SHP77 treated with DMSO at 0.1 percent for 48 hours (cell line): ENCODE measurements at places on chromosomes 4 and X.

GRCh38 chr4:181523973-181524372, 719.2 kb upstream of the TENM3 start:
- no peak for DNase-seq

- no peak for DNase-seq
These were observed 319.8 kb upstream of the SLC7A11 start for GRCh38 chr4:138561906-138562305.

DNA sequence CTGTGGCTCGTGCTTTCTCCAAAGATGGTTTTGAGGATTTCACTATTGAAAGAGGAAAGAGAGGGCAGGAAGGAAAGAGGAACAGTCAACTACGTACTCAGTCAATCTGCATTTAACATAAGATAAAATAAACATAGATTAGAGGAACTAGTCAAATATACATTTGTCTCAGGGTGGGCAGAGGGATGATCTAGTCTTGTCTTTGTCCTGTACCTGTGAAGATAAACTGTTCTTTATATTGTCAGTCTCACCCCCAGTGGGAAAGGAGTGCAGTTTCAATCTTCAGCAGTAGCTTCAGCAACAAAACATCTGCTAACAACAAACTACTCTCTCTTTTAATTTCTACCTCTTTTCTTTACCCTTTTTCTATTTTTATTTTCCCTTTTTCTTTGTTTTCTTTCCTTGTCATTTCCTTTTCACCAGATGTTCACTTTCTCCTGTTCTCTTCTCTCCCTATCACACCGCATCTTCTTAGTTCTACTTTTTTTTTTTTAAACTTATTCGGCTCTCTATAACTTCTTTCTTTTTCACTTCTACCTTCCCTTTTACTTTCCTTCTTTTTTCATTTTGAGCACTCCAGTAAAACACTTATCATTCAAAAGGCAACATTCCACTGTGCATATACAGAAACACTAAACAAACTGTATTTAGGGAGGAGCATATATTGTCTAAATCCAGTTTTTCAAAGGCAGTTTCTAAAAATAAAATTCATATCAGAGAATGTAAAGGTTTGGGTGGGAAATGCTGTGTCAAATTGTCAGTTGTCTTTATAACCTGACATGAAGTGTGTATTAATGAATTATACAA, 51.4 kb upstream of the GUCY1A1 start:
- DNase-seq: no peak

DNA sequence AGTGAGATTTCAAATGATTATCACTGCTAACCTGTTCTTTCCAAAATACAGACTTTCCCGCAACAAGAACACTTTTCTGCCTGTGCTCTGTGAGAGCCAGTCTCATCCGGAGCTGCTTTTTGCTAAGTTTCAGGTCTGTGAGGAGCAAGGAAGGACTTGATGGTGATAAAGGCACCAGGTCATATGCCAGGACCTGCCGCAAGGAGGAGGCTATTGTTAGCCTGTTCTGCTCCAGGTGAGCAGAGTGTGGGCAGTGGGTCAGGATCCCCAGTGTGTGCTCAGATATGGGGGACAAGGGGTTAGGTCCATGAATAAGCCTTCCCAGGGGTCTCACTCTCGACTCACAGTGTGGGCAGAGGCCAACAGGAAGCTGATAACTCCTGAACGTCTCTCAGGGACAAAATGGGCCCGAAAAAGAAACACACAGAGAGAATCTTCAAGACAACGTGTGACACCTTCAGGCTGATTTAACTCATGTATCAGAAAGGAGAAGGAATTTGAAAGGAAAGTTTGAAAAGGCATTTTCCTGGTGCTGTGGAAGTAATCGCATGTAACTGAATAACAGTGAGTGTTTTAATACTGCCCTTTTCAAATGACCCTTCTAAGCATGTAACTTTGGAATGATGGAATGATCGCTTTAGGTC, 57.7 kb upstream of the PDLIM3 start:
- no peak for DNase-seq

DNA sequence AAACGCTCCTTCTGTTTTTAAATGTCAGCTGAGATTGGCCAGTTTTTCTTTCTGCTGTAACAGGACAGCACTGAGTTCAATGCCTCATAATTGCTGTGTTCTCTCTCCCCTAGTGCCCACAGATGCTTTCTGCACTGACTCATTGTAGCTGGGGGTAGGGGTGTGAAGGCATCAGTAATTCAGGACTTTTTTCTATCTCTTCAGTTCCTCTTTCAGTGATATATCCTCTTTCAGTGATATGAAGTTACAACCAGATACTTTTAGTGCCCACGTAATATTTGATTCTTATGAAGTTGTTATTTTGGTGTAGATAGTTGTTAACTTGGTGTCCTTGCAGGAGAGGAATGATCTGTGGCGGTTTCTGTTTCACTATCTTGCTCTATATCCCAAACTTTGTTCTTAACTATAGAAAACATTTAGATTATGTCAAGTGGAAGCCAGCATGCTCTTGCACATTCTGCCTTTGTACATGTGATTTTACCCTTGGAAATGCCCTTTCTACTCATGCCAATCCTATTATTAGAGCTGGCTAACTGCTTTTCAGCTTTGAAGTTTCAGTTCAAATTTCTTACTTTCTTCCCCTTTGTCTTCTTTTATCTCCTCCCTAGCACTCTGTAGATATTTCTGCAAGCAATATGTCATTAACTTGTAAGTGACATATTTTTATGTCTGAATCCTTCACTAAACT, 1258.4 kb downstream of the FAM133A start:
- no peak for DNase-seq

DNA sequence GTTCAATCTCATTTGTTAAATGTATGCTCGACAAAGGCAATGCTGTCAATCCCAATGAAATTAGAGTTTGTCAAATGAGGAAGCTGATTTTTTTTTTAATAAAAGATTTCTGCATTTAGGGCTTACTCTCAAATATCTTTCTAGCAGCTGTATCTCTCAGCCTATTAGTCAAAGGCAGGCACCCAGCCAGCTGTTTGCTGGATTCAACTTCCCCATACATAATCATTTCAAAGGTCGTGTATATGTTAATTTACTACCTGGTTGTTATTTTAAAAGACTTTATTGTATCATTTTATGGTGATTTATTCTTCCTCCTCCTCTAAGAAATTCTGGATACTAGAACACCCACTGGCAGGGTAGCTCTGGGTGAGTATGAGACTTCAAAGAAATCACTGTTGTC, 27.1 kb downstream of the RAI2 start:
- no peak for DNase-seq

GRCh38 chr4:8272472-8273428, 3.2 kb downstream of the HTRA3 start:
- no peak for DNase-seq

GRCh38 chrX:93594780-93595179, 78.6 kb downstream of the NAP1L3 start:
- no peak for DNase-seq

DNA sequence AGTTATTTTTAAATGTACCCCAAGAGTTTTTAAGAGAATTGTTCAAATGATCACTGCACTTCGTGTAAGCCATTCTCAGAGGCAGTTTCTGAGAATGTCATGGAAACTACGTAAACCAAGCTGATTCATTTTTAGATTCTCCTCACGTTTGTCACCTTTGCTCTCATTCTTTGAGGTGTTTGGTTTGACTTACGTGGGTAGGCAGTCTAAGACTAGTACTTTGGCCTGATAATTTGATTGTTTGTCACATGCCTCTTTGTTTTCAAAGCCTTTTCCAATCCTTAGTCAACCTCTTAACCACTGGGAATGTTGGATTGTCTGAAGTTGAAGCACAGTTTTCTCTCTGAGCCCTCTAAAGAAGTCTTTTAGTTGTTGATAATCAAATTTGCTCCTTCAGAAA, 10.5 kb downstream of the SEPTIN11 start:
- DNase-seq: no peak

- DNase-seq: no peak
These were observed 69.2 kb upstream of the PLS3 start for GRCh38 chrX:115491766-115492165.

DNA sequence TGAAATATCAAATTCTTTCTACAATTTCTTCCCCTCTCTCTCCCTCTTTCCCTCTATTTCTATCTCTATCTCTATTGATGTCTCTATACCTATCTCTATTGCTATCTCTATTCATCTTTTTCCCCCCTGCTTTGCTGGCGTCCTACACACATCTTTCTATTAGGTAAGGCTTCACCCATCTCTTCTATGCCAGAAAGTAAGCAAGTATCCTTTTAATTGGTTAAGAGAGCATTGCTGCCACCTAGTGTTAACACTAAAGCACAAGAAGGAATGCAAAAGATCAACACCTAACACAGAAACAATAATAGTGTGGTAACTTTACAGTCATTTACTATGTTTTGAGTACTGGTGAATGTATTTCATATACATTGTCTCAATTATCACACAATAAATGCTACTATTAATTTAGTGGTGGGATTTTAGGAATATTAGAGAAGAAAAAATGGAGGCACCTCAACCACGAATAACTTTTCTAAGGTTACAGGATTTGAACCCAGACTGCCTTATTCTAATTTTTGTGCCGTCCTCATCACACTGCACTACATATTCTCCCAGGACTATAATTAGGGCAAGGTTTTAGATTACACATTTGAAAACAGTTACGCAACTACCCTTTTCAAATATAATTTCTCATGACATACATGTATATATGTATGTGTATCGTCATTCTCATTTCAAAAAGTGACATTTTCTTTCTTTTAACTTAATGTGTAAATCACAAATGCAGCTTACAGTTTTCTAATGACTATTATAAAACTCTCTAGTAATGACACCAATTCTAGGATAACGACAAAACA, 3.7 kb upstream of the C4orf36 start:
- peak; percentile 75 for DNase-seq

- no peak for DNase-seq
These were observed 98.9 kb downstream of the TLL1 start for GRCh38 chr4:165971933-165972332.

GRCh38 chr4:186932196-186932595, 208.5 kb upstream of the FAT1 start:
- peak; percentile 39 for DNase-seq

DNA sequence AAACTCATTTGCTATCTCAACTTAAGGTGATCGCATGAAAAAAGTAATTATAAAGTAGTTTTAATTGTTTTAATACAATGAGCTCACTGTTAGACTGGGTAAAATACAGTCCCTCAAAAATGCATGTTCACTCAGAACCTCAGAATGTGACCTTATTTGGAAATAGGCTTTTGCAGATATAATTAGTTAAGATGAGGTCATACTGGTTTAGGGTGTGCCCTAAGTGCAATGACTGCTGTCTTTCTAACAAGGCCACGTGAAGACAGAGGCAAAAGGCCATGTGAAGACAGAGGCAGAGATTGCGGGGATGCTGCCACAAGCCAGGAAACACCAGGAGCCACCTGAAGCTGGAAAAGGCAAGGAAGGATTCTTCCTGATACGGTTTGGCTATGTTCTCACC, 262.1 kb downstream of the NKX6-1 start:
- no peak for DNase-seq

DNA sequence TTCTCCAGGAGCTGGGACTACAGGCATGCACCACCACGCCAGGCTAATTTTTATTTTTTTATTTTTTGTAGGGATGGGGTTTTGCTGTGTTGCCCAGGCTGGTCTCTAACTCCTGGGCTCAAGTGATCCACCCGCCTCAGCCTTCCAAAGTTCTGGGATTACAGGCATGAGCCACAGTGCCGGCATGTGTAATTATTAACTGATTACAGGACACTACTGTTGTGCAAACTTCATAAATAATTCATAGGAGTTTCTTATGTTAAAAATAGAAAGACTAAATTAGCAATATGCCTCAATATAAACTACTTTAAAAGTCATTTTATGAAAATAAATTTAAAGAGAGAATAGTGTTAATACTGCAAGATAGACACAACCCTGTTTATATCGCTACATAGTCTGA, 221.9 kb downstream of the SNCA start:
- DNase-seq: no peak

DNA sequence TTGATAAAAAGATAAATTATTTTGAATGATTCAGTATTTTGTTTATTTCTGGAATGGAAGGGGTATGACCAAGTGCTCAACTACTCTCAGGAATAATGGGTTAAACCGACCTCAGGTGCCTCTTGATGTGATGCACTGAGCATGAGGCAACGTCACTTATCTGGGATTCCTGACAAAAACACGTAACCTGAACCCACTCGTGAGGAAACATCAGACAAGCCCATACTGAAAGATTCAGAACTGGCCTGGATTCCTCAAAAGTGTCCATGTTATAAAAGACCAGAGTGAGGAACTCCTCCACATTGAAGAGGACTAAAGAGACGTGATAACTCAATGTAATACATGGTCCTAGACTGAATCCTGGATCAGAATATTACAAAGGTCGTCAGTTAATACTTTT, 144.0 kb downstream of the FNIP2 start:
- no peak for DNase-seq

DNA sequence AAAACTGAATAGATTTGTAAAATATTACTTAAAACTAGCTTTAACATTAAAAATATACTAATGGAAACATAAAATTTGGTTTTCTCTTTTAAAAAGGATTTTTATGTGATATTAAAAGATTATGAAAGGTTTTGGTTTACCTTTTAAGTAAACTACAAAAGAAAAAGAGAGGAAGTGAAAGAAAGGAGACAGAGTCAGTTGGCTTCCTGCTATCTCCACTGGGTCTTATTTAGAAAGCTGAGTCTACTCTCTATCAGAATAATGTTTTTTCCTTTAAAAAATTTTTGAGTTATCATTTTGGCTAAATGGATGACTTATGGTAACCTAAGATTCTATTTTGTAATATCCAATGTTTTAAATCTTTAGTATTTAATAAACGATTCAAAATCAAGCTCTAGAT, 21.6 kb upstream of the ATP8A1 start:
- DNase-seq: no peak

DNA sequence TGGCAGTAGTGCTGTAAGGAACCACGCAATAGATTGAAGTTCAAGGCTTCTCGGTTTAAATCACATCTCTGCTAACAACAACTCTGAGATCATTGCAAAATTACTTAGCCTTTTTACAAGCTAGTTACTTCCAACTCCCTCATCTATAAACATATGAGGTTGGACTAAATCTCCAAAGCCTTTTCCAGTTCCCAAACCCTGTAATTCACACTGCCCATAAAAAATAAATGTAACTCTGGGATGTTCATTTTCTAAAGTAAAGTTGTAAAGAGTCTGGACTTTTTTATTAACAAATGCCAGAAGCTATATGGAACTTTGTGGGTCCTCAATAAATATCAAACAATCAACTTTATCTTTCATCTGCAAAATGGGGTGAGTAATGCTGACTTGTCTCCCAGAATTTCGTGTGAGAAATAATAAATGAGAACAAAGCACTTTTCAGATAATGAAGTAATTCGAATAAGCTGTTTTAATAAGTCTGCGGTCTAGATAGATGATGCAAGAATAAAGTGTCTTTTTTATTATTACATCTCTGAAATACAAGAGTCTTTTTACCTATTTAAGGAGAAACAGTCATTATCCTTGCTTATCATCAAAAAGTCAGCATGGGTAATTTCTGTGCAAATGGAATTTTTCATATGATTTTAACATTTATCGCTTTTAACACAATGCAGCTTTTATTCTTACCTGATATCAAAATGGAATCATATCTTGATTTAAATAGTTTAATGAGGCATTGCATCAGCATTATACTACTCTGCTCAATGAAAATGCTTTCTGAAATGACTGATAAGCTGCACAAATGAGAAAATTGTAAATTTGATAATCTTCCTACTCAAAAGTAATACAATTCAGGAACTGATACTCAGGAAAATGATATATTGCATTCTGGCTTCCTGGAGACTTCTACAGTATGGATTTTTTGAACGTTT, 252.6 kb downstream of the BANK1 start:
- no peak for DNase-seq

GRCh38 chrX:121496966-121497365, 449.6 kb downstream of the GLUD2 start:
- no peak for DNase-seq
